Activated naive CD8-positive, alpha-beta T cell treated with anti-CD3 and anti-CD28 coated beads for 36 hours (primary cell): ENCODE measurements at places on chromosomes 2 and 18. TPM values are rescaled to one million over a fixed set of nuclear protein-coding genes. Genes with fewer than 3 reads are reported as not detected.

GCG gene
- total RNA-seq = not detected

ALK gene
- not detected for total RNA-seq

AMER3 gene
- total RNA-seq = not detected

GRCh38 chr2:28321426-28321825 is 71.2 kb upstream of the FOSL2 start:
- DNase-seq = no peak

GRCh38 chr2:195596840-195597239 is 60.2 kb upstream of the SLC39A10 start:
- DNase-seq = no peak

DNA sequence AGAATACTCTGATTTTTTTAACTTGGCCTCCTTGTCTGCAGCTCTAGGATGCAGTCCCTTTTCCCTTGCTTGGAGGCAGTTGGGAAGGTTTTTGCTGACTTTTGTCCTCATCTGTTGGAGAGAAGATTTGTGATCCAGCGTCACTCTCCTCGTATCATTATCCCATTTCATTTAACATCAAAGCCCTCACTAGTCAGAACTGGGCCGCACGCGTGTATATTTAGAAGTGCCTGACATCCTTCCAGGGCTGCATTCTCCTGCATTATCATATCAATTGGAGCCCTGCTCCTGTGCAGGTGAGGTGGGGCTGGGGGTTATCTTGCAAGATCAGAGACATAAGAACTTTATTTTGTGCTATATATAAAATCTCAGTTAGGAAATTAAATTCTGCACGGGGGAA is 435.1 kb upstream of the HS6ST1 start:
- DNase-seq = no peak

- no peak for DNase-seq
Measured at GRCh38 chr2:231890896-231891513, 35.2 kb downstream of the NPPC start.

GRCh38 chr2:68426848-68427579 is 40.1 kb downstream of the FBXO48 start:
- DNase-seq = no peak

DNA sequence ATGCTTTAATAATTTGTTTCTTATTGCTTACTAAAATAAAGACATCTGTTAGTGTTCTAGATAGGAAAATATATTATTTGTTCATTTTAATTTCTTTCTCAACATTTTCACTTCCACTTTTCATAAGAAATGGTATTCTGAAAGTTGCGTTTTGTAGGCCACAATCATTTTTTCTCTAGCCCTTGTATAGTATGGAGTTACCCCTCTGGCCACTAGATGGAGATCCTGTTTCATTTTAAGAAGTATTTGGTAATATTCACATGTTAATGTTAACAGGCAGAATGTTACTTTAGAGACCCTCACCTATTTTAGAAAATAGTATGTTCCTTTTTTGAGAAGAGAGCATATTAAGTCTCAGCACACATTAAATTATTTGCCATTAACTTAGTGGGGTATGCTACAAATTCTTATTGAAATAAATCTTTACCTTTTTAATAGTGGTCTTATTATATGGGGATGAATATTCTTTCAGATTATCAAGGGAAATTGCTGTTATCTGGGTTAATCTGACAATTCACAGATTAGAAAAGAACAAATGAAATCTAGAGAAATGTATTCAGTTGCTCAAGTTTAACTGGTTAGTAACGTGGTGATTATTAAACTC is 73.9 kb upstream of the TTC27 start:
- no peak for DNase-seq

DNA sequence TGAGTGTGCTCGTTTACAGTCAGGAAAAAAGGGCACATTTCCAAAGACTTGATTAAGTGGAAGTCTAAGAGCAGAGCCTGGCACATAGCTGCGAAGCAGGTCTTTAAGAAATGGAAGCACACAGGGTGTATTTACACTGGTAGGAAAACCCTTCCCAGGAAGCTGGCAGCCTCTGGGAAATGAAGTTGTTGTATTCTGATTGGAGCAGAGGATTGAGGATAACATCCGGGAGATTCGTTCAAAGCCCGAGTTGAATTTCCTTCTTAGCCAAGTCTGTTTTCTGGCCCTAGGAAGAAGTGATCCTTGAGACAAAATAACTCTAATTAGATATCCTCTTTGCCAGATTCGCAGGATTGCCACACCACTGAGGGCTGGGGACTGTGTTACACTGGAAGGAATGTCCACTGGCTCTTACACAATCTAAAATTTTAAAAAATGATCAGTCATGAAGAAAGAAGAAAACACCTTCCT is 75.9 kb downstream of the ITGB1BP1 start:
- no peak for DNase-seq
